ENCODE measurements at places on chromosomes 4 and X.

DNA sequence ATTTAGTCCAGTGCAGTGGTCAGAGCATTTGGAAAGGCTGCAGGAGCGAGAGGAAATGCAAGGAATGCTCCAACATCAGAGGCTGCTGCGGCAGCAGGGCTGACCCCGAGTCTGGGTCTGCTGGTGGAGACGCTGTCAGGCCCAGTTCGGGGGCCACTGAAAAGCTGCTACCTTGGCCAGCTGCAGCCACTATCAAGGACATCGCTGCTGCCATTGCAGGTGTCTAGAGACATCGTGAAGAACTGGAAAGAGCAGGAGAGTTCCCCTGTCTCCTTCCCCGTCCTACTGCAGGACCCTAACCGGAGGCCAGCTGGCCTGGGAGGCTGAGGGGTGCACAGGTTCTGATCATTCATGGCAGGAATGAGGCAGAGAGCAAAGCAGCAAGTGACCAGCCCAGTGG, 29.5 kb upstream of the GPR78 start:
- no peak for DNase-seq

GRCh38 chr4:137545461-137545861, 13.2 kb upstream of the PCDH18 start:
- no peak for DNase-seq

GRCh38 chr4:105622269-105622668, 69.8 kb downstream of the ARHGEF38 start:
- no peak for DNase-seq

DNA sequence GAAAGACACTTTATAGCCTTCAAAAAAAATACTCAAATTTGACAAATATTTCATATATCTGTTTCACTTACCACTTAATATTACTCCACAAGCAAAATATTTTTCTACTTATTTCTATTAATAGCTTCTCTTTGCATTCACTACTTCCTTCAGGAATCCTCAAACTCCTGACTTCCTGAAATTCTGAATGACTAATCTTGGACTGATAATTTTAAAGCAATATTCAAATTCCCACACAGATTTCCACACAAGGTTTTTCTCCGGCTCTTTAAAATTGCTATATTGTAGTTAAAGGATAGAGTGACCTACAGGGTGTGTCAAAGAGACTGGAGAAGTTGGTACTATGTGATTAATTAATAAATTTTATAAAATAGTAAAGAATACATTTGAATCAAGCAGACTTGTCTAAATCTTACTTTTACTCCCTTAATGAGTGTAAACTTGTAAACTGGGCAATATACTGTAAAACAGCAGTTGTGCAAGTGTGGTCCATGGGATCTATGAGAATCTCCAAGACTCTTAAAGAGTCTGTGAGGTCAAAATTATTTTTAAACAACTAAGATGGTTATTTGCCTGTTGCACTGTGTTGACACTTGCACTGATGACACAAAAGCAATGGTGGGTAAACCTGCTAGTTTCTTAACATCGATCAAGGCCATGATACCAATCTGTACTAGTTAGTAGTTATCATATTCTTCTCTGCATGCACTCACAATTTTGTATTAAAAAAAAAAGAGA, 44.5 kb downstream of the ANKRD17 start:
- DNase-seq = no peak

GRCh38 chr4:152021788-152022438, 261.1 kb upstream of the GATB start:
- no peak for DNase-seq

- DNase-seq = no peak
These were observed 55.7 kb upstream of the PPARGC1A start for GRCh38 chr4:23945451-23946017.

DNA sequence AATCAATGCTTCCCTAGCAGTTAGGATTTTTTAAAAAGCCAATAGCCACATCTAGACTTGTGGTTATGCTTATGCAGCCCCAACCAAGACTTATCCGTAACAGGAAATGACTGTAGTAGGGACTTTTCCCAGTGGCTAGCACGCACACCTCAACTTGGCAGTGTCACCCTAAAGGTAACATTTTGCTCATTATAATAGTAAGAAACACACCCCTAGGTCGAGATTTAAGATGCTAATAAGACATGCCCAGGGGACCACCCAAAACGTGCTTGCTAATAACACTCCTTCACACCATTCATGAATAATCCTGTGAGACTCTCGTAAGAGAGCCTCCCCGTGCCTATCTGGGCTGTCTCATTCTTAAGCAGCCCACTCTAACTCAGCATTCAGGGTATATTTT, 195.3 kb downstream of the CHIC1 start:
- no peak for DNase-seq

GRCh38 chr4:83114576-83114975, at the start of gene PLAC8:
TSS of gene PLAC8 (minus strand) at chr4:83114729. CDS start at chr4:83107921, 6,808 bp downstream.
- peak; percentile 80 for DNase-seq

DNA sequence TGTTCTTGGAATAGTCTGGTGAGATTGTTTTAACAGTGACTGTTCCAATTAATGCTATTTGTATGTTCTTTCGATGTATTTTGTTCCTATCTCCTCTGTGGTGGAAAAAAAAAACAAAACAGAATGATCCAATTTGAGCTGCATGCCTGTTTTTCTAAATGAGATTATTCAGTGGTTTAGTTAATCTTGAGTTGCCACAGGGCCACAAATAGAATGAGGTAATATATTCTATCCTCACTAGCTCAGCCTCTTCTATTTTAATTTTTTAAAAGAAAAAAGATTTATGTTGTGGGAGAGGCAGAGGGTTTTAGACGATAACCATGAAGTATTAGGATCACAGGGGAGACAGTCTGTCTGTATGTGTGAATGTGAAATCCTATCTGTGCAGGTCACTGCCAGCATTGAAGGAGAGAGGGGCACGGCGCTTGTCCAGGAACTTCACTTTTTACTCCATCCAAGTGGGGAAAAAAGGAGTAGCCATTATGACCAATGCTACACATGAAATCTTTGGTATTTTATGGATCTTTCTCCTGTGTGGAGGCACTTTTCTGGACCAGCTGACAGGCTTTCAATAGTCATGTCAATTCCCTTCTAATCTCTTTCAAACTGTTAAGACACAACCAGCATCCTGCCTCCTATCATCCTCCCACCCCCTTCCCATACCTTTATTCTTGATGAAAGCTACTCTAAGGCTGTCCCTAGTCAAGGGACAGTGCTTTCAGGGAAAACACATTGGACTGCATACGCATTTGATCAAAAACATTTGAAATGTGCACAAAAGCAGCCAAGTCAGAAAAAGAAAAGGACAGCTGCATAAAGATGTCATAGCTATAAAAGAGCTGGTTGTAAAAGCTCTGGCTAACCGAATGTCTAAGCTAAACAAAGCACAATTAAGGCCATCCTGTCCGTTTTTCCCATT, 1063.8 kb upstream of the INTU start:
- no peak for DNase-seq

DNA sequence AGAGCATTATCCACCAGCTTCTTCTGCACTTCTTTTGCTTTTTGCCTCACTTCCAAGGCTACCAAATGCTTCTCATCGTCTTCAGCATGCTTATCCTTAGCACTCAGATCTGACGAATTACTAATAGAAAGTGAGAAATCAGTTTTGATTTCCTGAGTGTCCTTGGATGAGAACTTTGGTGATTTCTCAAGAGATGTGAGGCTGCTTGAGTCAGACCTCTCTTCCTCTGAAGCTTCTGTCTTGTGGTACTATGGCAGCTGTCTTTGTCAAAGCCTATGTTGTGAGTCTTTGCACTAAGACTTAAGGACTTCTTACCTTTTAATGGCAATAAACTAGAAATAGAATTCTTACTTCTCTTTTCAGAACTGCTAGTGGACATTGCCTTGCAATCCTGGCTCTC, 169.9 kb downstream of the CPE start:
- no peak for DNase-seq
